Occipital lobe (tissue), 3 donors: ENCODE measurements at places on chromosomes 4 and X. TPM values are rescaled to one million over a fixed set of nuclear protein-coding genes. Genes with fewer than 3 reads are reported as not detected.

GRCh38 chr4:99339172-99339571 is 13.4 kb downstream of the ADH1C start:
- no peak for DNase-seq

- DNase-seq, result no peak
These were observed 16.8 kb downstream of the PF4 start for GRCh38 chr4:73964862-73965611.

DNA sequence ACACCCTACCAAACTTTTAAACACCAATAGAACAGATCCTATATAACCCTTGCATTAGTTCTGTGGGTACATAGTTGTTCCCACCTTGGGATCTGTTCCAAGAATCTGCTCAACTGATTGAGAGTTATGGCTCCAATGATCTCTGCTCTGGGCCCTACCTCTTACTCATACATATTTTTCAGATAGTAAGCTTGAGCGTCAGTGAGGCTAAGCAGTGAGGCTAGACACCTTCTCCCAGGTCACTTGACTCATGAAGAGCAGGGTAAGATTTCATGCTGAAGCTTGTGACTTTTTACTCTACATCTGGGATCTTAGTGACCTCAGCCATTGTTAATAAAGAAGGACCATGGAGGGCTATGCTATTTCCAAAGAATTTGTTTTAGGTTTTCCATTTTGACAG is 23.1 kb upstream of the TNIP3 start:
- no peak for DNase-seq

DNA sequence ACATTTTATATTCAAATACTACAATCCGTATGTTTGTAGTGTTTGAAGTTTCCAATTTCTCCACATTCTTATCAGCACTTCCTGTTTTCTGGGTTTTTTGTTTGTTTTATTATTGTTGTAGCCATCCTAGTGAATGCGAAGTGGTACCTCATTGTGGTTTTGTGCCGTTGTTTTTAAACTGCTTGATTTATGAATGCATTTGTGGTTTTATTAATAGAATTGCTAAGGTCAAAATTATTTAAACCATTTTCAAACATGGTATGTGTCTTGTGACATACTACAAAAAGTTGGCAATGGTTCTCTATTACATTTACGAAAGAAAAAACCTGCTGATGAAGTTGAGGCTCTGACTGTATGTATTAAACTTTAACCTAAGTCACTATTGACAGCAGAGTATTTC is 780.0 kb upstream of the MAGEB2 start:
- DNase-seq, result no peak

GRCh38 chrX:134821370-134821769 is 163.1 kb upstream of the PLAC1 start:
- DNase-seq, result no peak

The HPSE gene
- total RNA-seq, result 1.6 TPM

The SOD3 gene
- not detected for total RNA-seq

DNA sequence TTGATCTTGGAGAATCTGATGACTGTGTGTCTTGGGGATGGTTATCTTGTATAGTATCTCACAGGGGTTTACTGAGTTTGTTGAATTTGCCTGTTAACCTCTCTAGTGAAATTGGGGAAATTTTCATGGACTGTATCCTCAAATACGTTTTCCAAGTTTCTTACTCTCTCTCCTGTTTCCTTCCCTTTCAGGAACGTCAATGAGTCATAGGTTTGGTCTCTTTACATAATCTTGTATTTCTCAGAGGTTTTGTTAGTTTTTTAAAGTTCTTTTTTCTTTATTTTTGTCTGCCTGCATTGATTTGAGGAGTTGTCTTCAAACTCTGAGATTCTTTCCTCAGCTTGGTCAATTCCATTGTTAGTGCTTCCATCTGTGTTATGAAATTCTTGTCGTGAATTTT is 227.7 kb upstream of the GPRIN3 start:
- no peak for DNase-seq

The MAGEC1 gene
- not detected for total RNA-seq

GRCh38 chr4:113293043-113293560 is 243.6 kb downstream of the ANK2 start:
- DNase-seq, result peak; percentile 26

The UGT2B10 gene
- total RNA-seq, result not detected

The CLTRN gene
- 0.16 TPM for total RNA-seq

DNA sequence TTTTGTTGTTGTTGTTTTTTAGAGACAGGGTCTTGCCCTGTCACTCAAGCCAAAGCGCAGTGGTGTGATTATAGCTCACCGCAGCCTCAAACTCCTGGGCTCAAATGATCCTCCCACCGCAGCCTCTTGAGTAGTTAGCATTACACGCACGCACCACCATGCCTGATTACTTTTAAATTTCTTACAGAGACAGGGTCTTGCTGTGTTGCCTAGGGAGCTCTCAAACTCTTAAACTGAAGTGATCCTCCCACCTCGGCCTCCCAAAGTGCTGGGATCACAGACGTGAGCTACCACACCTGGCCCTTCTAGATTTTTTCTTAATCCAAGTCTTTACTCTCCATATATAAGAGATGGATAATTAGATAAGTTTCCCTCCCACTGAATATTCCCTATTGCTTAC is 29.2 kb downstream of the FNIP2 start:
- no peak for DNase-seq
